ENCODE measurements at places on chromosomes 16 and 17.

- DNase-seq, result no peak
These were observed 58.5 kb downstream of the ADAMTS18 start for GRCh38 chr16:77376358-77376757.

GRCh38 chr17:16314859-16315258 lies 38.4 kb downstream of the CENPV start:
- DNase-seq, result no peak

- DNase-seq, result peak; percentile 4
These were observed 167.0 kb downstream of the UTP18 start for GRCh38 chr17:51427323-51427811.

DNA sequence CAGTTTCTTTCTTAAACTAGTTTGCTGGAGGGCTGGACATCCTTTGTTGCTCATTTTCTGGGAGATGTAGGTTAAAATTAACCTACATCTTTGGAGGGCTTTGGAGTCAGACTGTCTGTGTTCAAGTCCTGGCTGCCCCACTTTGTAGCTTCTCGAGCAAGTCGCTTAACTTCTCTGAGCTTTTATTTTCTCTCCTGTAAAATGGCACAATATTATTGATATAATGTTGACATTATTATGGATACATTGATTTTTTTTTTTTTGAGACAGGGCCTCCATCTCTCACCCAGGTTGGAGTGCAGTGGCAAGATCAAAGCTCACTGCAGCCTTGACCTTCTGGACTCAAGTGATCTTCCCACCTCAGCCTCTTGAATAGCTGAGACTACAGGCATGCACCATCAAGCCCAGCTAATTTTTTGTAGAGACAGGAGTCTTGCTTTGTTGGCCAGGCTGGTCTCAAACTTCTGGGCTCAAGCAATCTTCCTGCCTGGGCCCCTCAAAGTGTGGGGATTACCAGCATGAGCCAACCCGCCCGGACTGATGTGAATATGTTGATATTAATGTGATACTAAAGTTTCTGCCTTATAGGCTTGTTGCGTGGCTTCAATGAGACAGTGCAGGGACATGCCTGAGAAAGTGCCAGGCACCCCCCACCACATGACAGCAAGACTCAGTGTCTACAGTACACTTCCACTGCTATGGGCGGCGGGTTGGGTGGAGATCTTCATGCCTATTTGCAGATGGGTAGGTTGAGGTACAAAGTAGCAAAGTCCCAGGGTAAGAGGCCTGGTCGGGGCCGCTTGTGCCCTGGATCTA lies 31.6 kb upstream of the RMI2 start:
- no peak for DNase-seq

- no peak for DNase-seq
These were observed 47.2 kb downstream of the PDPK1 start for GRCh38 chr16:2584729-2585650.

DNA sequence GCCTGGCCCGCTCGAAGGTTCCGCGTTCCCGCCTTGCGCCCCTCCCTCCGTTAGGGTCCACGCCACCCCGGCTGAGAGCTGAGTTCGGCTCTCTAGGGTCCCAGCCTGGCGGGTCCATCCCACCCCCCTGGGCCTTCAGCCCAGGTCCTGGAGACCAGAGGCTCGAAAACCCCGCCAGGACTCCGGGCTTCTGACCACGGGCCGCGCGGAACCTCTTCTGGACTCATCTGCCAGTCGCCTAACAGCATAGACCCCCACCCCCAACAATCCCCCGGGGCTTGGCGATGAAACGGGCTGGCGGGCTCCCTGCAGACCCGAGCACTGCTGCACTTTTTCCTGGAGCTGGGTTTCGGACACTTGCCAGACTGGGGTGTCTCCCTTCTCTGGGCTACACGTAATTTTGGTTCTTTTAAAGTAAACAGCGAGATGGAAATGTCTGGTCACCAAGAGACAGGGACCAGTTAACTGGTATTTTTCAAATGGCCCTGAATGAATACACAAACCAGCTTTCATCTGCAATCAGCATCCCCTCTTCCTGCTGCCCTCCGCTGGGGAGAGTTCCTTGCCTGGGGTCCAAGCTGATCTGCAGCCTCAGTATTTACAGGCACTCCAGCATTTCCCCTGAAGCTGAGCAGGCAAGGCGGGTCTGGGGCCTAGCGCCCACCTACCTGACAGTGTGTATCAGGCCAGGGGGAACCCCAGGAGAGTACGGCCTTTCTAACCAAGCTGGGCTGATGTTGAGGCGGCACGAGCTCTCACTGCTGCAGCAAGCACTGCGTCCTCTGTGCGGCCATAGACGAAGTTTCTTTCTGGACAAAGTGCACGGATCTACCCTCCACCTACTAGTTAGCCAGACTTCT lies 639 bp upstream of the TRIM65 start:
- DNase-seq, result no peak

- peak; percentile 35 for DNase-seq
These were observed 2.9 kb downstream of the SMPD3 start for GRCh38 chr16:68445458-68445857.

- DNase-seq, result no peak
These were observed 56.4 kb upstream of the AKTIP start for GRCh38 chr16:53559270-53559951.

DNA sequence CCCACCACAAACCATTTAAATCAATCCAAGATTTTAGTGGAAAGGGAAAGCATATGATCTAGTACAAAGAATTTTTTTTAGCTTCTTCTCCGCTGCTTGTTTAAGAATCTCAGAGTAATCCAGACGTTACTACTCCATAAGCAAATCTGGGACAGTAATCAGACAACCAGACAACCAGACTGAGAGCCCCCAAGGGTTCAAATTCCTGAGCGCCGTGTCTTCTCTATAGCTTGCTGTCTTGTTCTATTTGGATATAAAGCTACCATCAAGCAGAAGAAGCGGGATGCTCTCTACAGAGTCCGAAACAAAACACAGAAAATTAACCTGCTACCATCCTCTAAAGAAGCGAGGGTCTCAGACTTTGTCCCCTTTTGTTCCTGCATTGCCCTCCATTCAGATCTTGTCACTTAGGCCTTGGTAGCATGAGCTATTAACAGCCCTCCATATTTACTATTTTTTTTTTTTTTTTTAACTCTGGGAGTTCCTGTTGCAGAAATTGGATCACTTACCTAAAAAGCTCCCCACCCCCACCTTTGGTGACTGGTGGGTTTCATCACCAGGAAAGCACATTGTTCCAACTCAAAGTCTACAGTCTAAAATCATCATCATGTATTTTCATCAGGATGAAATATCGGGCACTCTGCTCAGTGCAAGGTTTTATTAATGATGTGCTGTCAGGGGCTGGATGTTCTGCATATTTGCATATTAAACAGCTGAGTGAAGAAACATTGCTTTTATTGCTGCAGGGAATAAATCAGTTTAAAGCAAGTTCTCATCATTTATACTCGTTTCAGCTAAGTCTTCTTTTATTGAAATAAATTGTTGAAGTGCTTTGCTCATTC lies 576.7 kb downstream of the WWOX start:
- DNase-seq, result no peak

DNA sequence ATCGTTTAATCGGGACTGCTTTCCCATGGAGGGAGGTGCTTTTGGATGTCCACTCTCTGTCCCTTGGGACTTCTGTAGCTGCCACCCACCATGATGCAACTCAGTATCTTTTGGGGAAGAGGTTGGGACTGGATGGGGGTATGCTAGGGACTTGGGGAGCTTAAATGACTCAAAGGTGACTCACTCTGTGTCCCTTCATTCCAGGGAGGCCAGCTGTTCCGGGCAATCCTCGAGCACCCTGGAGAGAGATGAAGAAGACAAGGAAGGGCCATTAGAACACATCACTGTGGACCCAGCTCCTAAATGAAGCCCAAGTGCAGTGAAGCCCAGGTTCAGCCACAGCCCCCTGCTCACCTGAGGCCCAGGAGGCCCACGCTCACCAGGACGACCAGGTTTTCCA lies 4.6 kb downstream of the COL1A1 start:
- DNase-seq, result no peak

- no peak for DNase-seq
These were observed 29.6 kb upstream of the FOXK2 start for GRCh38 chr17:82489851-82490511.

- DNase-seq, result no peak
These were observed 11.3 kb upstream of the SKAP1 start for GRCh38 chr17:48441231-48441711.

DNA sequence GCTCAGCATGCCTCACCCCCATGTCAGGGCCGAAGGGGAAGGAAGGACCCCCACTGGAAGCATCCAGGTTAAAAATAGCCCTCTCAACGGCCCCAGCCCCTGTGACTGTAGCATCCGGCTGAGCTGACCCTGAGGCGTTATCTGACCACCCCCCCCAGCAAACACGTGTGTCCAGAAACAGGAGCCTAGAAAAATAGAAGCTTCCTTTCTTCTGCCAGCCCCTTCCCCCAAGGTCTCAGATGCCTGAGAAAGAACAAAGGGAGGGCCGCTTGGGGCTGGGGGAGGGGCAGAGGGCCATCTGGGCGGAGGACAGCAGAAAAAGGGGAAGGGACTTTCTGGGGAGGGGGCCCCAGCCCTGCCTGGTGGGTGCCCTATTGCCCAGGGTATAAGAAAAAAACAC lies 55.8 kb downstream of the ACTG1 start:
- no peak for DNase-seq

DNA sequence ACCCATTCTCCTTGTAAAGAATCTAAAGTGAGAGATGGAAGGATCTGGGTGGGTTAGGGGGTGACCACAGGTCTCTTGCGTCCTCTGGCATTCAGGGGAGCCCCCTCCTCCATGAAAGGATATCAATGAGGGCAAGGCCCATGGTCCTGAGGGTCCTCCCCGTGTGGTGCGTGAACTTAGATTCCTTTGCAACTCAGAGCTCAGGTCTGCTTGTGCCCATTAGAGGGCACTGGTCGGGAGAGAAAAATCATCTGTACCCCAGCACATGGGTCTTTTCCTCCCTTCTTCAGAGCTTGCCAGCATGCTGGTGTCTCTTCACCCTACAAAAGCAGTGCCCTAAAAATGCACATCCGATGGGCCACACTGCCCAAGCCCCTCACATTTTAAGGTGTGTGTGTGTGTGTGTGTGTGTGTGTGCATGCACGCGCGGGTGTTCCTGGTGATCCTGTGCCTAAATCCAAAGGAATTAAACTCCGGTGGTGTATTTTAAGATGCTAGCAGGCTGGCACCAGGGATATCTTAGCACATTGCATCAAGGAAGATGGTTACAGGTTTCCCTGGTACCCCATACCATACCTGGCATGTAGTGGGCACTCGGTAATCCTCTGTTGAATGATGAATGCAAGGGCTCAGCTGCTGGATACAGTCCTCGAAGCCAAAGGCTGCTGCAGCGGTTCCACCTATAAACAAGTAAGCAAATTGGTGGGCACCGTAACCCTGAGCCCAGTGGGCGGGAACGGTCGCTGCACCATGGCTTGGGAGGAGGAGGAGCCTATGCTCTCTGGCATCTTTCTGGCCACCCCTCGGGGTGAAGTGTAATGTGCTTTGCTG lies 4.7 kb downstream of the C1QTNF1 start:
- DNase-seq, result no peak

GRCh38 chr16:2231016-2231931 lies 5.0 kb upstream of the DNASE1L2 start:
- DNase-seq, result no peak

DNA sequence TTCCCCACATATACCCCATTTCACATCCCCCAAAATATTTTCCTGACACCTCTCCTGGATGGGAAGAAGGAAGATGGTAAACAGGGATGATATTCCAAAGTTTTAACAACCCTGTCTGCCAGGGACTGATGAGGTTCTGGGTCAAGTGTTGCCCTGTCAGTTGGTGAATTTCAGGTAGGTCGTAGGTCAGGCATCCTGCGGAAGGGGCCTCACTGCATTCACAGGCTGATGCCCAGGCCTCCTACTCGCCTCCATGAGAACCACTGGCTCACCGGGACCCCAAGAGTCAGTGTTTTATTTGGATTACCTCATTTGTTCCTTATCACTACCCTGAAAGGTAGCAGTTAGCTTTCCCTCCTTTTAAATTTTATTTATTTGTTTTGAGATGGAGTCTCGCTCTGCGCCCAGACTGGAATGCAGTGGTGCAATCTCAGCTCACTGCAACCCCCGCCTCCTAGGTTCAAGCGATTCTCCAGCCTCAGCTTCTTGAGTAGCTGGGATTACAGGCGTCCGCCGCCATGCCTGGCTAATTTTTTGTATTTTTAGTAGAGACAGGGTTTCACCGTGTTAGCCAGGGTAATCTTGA lies 10.5 kb downstream of the ZBTB4 start:
- DNase-seq, result no peak

DNA sequence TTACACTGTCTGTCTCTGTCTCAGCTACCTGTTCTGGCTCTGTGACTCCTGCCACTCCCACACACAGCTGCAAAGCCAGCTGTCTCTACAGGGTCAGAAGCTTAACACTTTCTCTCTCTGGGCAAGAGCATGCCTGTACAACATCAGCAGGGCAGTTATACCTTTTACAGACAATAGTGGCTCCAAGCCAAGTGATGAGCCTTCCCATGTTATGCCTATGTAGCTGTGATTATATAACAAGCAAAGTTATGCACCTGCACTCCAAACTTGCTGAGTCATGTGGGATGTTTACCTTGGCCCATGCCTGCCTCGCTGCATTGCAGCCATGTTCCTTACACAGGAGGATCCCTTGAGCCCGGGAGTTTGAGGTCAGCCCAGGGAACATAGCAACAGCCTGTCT lies 31.8 kb upstream of the APPBP2 start:
- DNase-seq, result no peak

DNA sequence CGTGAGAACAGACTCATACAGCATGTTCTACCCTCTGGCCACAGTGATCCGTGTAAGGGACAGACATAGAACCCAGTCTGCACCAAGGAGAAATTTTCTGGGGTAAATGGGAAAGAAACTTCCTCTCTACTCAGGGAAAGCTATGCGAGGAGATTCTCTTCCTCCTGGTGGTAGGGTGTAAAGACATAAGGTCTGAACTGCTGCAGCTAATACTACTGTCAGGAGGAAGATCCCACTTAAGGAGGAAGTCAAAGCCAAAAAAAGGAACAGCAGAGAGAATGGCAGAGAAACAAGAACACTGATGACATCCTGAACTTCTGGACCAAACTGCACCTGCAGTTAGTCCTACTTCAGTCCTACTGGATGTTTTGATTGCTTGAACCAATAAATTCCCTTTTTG lies 7.1 kb upstream of the TM4SF5 start:
- no peak for DNase-seq

DNA sequence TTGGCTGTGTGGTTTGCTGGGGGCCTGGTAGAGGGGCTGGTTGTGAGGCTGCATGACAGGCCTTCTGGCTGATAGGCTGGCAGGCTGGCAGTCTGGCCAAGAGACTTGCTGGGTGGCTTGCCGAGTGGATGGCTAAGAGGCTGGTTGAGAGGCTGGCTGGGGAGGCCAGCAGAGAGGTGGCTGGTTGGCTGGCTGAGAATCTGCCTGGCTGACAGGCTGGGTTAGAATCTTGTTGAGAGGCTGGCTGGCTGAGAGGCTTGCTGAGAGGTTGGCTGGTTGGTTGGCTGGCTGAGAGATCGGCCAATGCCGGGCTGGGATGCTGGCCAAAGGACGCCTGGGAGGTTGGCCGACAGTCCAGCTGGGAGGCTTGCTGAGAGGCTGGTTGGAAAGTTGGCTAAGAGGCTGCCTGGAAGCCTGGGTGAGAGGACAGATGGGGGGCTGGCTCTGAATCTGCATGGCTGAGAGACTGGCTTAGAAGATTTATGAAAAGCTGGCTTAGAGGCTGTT lies 35.9 kb upstream of the ACSM2B start:
- DNase-seq, result no peak

- no peak for DNase-seq
These were observed 12.3 kb downstream of the GLIS2 start for GRCh38 chr16:4328046-4328781.

GRCh38 chr16:13305019-13305755 lies 403.8 kb downstream of the SHISA9 start:
- no peak for DNase-seq

Data from NCI-H2081 treated with DMSO at 0.1 percent for 48 hours (cell line).